ENCODE measurements at places on chromosomes 13 and 19.
A peak's percentile ranks its signal among the peaks of the same experiment; 100 is the strongest.

DNA sequence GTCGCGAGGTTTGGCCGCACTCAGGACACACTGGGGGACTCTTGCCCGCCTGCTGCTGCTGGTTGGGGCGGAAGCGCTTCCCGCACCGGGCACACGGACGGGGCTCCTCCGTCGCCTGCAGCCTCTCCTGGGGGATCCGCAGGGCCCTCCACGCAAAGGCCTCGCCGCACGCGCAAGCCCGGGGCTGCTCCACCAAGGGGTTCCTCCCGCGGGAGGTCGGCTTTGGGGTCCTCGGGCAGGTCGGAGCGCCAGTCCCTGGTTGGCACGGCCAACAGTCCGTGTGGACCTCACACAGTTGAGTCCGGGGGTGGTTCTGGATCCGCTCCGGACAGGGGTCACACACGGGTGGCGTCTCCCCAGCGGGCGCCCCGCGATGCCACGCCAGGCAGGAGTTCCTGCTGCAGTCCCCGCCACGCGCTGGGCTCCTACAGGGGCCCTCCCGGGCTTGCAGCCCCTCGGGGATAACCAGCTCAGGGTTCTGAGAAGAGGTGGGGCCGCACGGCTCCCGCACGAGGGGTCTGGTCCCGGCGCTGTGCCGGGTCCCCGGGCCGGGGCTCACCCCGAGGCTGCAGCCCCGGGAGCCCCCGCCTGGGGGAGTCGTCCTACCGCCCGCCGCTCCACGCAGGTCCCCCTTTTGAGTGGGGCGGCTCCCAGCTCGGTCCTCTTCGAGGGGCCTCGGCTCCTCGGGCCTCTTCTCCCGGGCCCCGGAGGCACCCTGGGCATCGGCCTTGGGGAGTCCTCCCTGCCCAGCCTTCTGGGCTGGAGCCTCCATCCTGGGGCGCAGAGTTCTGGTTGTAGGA is 6.2 kb upstream of the ZNF497 start:
- no peak for DNase-seq

DNA sequence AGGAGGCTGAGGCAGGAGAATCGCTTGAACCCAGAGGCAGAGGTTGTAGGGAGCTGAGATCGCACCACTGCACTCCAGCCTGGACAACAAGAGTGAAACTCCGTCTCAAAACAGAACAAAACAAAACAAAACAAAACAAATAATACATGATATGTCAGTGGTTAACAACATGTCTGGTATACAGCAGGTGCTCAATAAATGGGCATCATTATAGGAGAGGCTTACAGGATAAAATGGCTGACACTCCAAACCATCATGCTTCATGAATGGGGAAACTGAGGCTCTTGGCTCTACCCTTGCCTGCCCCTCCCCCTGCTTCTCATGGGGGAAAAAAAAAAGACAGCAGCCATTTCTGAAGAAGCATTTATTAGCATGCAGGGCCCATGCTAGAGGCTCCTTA is 3.0 kb upstream of the RAB3D start:
- DNase-seq = no peak

- DNase-seq = no peak
Observed at GRCh38 chr13:46575818-46576221, 22.9 kb downstream of the LRCH1 start.

- peak; percentile 85 for DNase-seq
Observed at GRCh38 chr19:18194554-18195238, 1.7 kb downstream of the MPV17L2 start.

- DNase-seq = no peak
Observed at GRCh38 chr19:35031072-35031881, 1.0 kb downstream of the SCN1B start.

- DNase-seq = no peak
Observed at GRCh38 chr13:85261757-85262346, 537.4 kb downstream of the SLITRK6 start.

GRCh38 chr13:108115738-108116137 is 99.6 kb downstream of the LIG4 start:
- no peak for DNase-seq

DNA sequence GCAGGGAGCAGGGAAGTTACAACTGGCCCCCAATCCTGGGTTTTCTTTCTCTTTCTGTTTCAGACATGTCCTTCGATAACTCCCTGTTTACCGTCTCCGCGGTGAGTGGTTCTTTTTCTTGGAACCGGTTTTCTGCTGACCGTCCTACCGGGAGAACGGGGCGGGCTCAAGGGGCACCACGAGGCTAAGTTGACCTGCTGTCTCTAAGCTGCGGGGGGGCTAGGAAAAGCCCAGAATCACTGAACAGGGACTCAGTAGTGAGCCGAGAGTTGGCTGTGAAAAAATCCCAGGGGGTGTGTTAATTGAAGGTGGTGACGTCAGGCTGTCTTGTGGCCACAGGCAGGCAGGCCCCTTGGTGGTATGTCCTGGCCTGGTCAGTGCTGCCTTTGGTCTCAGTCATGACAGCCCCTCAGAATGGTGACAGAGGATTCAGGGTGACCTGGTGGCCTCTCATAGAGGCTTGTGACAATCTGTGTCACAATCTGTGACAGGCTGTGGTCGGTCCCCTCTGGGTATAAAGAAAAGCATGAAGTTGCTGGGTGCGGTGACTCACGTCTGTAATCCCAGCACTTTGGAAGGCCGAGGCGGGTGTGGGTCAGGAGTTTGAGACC is 8.1 kb upstream of the CARM1 start:
- DNase-seq = no peak

DNA sequence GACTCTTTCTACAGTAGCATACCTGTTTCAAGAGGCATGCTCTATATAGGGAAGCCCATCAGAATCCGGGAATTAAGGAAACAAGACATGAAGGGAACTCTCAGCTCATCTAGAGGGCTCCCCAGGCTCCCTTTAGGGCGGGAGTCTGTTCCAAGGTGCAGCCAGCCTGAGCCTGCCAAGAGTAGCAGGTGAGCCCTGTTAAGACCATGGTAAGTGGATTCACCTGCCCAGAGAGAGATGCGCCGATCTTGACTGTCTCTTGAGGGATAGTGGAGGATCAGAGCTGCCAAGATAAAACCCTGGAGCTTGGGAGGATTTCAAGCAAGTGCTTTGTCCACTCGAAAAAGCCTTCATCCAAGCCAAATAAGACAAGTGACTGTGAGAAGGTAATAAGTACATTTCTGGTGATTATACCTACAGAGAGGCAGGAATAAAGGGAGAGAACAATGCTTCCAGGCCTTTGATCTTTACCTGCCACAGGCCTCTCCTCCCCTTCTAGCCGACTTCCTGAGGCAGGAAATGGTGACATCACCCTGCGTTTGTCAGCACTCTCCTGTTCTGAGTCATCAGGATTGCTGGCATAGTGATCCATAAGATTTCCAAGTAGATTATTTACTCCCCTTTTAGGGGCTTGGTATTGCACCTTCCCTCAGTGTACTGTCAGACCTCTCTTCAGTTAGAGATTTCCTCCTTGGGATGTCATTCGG is 31.5 kb downstream of the KLF5 start:
- peak; percentile 18 for DNase-seq

DNA sequence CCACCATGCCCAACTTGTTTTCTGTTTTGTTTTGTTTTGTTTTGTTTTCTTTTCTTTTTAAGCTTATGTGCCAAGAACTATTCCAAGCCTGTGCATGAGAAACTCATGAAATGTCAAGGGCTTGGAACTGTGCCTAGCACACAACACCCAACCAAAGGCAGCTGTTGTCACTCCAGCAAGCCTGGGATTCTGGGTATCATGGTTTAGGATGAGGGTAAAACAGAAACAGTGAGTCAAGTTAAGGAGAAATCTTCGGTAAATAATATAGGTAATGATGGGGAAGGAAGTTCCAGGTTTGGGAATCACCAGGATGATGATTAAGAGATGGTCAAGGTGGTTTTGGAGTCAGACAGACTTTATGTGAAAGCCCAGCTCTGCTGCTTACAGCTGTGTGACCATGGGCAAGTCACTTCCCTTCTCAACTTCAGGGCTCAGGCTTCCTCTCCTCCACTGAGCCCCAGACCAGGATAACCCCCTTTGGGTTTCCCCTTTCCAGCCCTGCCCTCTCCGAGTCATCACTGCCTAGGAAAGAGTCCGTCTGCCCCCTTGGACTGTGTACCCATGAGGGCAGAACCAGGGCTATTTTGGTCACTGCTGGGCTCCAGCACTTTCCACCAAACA is 5.0 kb downstream of the PVR start:
- no peak for DNase-seq

- DNase-seq = no peak
Observed at GRCh38 chr13:28922341-28922740, 102.2 kb downstream of the MTUS2 start.

DNA sequence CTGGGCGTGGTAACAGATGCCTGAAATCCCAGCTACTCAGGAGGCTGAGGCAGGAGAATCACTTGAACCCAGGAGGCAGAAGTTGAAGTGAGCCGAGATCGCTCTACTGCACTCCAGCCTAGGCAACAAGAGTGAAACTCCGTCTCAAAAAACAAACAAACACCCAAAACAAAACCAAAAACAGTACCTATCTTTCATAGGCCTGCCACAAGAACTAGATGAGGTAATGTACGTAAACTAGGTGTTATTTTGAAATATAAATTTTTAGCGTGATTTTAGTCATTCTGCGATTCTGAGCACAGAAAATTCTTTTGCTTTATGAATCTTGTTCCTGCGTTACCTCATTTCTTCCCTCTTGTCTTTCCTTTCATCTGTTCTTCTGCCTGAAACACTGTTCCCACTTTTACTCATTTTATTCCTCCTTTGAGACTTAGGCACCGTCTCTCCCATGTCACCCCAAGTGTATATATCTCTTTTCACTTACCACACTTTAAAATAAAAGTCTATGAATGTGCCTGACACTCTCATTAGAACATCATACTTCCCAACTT is 238.2 kb upstream of the HTR2A start:
- DNase-seq = no peak

- no peak for DNase-seq
Observed at GRCh38 chr13:98983182-98983581, 5.3 kb upstream of the DOCK9 start.

DNA sequence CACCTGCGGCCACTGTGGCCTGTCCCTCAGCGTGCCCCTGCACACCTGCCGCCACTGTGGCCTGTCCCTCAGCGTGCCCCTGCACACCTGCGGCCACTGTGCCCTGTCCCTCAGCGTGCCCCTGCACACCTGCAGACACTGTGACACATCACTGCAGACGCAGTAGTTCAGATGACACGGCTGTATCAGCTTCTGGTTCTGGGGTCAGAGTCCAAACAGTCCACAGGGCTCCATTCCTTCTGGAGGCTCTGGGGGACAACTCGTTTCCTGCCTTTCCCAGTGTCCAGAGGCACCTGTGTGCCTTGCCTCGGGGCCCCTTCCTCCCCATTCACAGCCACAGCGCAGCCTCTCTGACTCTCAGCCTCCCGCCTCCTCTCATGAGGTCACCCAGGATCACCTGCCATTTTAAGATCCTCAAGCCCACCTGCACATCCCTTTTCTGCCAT is 5.5 kb downstream of the SF3A2 start:
- no peak for DNase-seq

- no peak for DNase-seq
Observed at GRCh38 chr19:43457809-43458208, 7.6 kb downstream of the LYPD3 start.

- no peak for DNase-seq
Observed at GRCh38 chr19:58550362-58551122, 4.4 kb downstream of the CHMP2A start.

GRCh38 chr13:24286624-24287023 is 22.8 kb upstream of the C1QTNF9 start:
- DNase-seq = no peak

DNA sequence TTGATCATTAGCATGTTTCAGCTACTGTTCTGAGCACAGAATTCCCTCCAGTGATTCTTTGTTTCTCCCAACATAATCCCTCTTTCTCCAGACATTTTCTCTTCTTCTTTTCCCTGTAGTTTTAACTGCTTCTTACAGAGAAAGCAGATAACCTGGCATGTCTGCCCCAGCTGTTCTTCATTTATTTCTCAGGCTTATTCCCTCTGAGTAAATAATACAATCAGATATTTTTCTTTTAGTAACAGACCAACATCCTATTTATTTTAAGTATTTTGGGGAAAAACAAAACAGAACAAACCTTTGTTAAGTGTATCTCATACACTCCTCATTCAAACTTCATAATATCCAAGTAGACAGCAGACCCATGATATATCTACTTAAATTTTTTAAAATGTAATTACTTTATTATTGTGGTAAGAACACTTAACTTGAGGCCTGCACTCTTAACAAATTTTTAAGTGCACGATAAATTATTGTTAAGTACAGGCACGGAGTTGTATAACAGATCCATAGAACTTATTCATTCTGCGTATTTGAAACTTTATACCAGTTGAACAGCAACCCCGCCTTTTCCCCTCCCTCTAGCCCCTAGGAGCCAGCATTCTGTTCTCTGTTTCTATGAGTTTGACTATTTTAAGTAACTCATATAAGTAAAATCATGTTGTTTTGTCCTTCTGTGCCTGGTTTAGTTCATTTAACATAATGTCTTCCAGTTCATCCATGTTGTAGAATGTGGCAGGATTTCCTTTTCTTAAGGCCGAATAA is 540.0 kb downstream of the LMO7 start:
- no peak for DNase-seq

DNA sequence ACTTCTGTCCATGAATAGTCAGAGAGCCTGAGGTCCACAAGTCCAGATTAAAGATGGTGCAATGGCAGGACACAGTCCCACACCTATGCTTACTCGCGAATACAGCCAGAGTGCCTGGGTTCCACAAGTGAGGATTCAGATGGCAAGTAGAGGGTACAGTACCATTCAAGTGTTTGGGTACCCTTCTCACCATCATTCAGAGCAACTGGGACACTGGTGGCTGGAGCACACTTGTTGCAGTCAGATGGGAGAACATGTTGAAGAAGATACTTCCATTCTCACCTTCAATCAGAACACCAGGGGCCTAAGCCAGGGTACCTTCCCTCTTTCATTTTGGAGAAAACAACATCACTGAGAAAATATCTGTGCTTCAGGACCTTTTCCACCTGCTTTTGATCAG is 43.7 kb upstream of the ZNF599 start:
- DNase-seq = no peak

GRCh38 chr19:2215281-2215751 is 20.8 kb downstream of the PLEKHJ1 start:
- DNase-seq = no peak

DNA sequence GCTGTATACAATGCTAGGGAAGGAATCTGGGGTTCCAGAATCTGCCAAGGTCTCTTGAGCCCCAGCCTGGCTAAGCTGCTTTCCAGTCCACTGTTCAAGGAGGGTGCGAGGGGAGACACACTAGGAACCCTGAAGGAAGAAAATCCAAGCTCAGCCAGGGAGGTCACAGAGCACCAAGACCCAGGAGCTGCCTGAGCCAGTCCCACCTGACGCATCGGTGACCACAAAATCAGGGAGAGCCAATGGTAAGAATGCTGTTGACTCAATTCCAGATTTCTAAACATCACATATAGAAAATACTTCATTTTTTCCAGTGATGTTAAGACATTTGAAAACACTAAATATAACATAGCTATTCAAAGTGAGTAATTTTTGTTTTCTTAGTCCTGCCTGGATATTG is 50.1 kb downstream of the CEP89 start:
- no peak for DNase-seq

- peak; percentile 54 for DNase-seq
Observed at GRCh38 chr19:47036097-47036651, 12.2 kb downstream of the TMEM160 start.

DNA sequence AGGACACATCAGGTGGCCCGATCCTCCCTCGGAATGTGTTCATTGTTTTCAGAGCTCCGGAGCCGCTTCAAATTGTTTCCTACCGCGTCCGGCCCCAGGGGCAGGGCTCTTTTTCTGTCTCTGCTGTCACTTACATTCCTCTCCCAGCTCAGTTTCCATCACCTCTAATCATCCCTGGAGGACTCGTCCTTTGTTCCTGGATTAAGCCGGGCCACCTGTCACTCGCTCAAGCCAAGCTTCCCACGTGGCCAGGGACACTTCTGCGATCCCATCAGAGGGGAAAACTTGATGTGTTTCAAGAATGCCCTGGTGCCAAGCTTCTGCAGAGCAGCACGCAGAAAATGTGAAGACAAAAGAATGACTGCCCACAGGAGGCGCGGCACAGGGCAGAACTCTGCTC is 13.5 kb downstream of the IL17D start:
- peak; percentile 83 for DNase-seq
